ENCODE measurements at places on chromosomes 6 and 20.

DNA sequence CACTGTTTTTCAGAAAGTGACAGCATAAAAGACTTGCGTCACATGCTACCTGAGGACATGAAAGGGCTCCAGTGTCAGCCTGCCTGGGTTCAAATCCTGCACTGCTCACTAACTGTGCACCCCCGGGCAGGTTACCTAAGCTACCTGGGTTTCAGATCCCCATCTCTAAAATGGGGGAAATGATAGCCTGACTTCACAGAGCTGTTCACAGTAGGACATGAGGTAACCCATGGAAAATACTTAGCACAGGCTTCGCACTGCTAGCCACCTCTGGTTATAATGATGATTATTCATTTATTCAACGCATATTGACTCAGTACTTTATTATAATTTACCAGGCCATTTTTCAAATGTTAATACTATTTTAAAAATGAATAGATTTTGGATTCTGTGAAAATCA, 23.0 kb downstream of the TBC1D7 start:
- DNase-seq: no peak

DNA sequence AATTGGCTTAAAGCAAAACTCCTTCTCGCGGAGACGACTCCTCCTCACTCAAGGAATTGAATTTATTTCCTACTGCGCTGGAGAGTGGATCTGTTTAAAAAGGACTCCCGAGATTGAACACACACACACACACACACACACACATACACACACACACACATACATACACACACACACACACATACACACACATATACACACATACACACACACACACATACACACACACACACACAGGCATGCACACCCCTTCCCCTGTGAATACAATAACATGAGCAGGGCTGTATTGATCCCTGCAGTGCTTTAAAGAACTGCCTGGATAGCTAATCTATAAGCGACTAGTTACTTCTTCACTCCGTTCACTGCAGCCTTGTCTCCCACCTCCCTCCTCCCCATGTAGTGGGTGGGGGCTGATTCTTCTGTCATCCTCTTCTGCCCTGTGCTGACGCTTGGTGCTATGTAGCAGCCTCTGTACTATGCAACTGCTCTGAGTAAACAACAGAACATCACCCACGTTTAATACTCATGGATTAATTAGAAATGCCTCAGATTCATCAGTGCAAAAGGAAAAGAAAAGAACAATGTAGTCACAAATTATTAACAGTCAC, 549.0 kb downstream of the CDH26 start:
- DNase-seq: no peak

DNA sequence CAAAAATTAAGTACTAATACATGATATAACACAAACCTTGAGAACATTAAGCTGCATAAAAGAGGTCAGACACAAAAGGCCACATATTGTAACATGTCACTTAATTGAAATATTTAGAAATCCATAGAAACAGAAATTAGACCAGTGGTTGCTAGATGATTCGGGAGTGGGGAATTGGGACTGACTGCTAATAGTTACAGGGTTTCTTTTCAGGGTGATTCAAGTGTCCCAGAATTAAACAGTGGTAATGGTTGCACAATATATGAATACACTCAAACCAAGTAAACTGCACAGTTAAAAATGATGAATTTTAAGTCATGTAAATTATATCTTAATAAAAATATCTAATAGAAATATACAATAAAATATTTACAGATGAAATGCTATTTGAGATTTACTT, 174.5 kb downstream of the WDR27 start:
- DNase-seq: no peak

DNA sequence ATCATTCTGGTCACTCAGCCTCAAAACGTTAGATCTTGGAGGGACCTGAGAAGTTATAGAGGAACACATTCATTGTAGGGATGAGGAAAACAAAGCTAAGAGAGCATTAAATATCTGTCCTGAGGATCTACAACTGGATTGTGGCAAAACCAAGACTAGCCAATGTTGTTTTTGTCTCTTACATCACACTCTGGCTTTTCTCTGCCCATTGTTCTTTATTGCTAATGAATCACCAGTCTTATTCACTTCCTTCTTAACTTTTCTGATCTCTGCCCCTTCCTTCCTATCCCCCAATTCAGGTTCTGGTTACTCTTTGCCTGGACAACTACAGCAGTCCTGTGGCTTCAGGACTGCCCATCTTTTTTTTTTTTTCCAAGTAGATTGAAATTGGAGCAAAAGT, 57.0 kb upstream of the PREP start:
- DNase-seq: peak; percentile 12

DNA sequence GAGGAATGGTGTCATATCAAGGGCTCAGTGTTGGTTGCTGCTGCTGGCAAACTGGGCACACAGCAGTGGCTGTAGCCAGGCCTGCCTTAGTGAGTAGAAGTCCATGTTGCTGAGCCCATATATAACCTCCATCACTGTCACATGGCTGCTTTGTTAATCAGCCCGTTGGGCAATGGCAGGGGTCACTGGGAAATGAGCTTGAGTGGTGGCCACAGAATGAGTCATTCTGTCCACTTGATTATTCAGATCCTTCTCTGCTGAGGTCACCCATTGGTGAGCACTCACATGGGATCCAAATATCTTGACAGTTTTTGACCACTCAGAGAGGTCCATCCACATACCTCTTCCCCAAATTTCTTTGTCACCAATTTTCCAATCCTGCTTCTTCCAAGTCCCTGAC, 898.9 kb upstream of the EYS start:
- DNase-seq: no peak

- DNase-seq: no peak
These were observed 9.7 kb upstream of the TBC1D7 start for GRCh38 chr6:13338038-13338437.

Data from A549 (cell line).